Nucleus accumbens (tissue), 56 donors: ENCODE measurements at places on chromosomes 6 and 20.

- no peak for DNase-seq
These were observed 61.0 kb downstream of the VGLL2 start for GRCh38 chr6:117326396-117326795.

DNA sequence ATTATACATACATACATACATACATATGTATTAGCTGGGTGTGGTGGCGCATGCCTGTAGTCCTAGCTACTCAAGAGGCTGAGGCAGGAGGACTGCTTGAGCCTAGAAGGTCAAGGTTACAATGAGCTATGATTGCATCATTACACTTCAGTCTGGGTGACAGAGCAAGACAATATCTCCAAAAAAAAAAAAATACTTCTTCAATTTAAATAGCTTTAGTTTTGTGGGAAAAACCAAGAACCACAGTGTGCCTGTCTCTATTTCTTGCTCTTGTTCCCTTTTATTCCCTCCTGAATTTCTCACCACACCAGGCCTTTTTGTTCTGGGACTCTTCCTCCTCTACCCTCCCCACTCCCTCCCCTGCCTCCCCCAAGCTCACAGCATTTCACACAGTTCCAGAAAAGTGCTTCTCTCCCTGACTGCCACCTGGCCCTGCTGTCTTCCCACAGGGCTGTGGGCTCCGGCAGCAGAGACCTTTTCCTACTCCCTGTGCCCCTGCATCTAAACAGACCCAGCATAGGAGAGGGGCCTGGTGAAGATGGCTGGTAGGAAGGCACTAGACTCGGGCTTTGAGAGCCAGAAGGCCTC, 1.3 kb downstream of the C20orf203 start:
- no peak for DNase-seq

- no peak for DNase-seq
These were observed 222.9 kb downstream of the SLC24A3 start for GRCh38 chr20:19435316-19435715.

- DNase-seq: no peak
These were observed 64.9 kb downstream of the SYTL3 start for GRCh38 chr6:158714706-158715105.

- no peak for DNase-seq
These were observed 447.5 kb upstream of the HSF2 start for GRCh38 chr6:121951918-121952379.

DNA sequence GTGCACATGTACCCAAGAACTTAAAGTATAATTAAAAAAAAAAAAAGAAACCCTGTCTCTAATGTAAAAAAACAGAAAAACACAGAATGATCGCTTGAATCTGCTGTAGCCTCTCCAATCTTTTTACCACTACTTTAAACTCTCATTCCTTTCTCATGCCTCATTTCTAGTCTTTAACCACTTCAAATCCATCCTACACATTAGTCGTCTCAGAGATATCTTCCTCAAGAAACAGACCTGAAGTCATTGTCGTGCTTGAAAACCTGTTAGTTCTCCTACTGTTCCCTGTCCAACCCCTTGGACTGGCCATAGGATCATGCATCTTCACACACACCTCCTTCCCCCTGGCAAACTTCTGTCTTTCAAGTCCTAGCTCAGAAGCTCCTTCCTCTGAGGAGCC, 112.1 kb upstream of the BCLAF1 start:
- no peak for DNase-seq

GRCh38 chr6:101404775-101405174, 11.3 kb downstream of the GRIK2 start:
- no peak for DNase-seq

DNA sequence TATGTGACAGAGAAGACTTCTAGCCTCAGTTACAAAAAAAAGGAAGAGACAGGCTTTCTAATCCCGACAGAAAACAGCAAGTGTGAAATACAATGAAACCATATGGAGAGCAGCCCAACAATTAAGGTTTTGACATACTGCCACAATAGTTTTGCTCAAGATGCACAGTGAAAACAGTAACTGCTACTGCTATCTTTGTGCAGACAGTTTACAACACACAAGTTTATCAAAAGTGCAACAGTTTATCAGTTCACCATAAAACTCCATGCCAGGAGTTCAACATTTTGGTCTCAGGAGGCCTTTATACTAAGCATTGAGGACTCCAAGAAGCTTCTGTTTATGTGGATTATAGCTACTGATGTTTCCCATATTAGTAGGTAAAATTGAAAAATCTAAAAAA, 37.6 kb downstream of the GOPC start:
- DNase-seq: no peak

DNA sequence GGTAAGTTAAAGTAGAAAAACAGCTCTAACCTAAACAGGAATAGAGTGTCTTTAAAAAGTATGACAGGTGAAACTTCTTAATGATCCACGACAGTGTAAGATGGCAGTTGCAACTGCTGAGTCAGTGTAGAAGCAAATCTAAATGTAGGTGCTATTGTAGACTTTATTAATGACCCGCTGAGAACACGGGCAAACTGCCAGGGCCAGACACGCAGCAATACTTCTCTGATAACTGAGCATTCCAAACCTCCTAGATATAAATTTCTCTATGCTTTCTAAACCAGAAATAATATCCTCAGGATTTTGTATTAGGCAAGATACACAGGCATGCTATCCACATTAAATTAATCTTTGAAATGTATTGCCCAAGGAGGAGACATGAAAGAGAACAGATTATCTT, 1076.4 kb downstream of the HACE1 start:
- DNase-seq: no peak

DNA sequence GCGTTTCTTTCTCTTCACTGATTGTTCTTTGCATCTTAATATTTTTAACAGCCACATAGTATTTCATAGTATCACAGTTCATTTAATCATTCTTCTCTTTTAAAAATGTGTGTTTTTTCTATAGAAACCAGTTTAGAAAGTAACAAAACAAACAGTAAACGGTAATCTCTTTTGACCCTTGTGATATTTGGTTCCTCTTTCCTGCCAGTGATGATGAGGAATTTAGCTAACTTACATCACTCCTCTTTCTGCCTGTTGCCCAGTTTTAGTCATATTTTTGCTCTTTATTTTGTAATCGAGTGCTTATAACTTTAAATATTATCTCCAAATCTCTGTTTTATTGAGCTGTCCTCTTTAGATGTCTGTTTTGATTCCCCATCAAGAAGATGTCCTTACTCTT, 38.1 kb upstream of the ZBTB24 start:
- DNase-seq: no peak

DNA sequence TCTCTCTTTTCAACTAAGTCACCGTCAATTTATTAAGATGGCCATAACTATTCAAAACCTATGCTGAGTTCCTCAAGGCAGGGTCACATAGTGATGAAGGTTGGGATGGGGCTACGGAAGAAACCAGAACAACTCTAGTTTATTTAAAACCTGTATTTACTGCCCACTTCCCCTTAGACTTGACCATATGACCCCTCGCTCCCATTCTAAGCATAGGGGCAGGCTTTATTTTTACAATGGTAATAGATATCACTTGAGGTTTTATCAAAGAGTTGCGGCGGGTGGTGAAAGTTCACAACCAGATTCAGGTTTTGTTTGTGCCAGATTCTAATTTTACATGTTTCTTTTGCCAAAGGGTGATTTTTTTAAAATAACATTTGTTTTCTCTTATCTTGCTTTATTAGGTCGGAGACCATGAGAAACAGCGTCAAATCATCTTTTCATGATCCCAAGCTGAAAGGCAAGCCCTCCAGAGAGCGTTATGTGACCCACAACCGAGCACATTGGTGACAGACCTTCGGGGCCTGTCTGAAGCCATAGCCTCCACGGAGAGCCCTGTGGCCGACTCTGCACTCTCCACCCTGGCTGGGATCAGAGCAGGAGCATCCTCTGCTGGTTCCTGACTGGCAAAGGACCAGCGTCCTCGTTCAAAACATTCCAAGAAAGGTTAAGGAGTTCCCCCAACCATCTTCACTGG, 5.5 kb downstream of the EDN1 start:
- DNase-seq: no peak

DNA sequence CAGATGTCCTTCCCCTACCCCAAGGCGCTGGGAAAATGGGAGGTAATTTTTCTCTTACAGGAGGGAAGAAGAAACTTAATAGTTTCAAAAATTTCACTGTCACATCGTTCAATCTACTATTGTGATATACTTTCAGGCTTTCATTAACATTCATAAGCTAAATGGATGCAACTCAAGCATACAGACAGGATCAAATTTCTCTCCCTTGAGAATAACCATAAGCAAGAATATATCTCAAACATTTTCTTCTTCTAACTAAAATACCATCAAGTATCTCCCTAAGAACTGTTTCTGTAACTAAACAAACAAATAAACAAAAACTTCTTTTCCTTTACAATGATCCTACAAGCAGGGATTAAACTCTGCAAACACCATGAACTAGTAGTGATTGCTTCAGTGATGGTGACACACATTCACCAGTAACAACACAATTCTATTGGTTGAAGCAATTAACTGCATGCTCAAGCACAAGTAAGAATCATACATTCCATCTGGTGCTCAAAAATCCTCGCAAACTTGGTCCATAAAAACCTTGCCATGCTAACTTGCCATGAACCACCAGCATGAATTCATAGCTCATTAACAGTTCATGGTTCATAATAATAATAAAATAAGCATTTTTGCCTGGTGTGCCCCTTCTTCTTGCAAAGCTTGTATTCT, 183.8 kb downstream of the PTPRK start:
- no peak for DNase-seq
